ENCODE measurements at places on chromosomes 16 and 17.

- no peak for DNase-seq
Observed at GRCh38 chr16:4692460-4693295, 684 bp upstream of the NUDT16L1 start.

- DNase-seq, result no peak
Observed at GRCh38 chr17:1227917-1228780, 42.1 kb upstream of the BHLHA9 start.

DNA sequence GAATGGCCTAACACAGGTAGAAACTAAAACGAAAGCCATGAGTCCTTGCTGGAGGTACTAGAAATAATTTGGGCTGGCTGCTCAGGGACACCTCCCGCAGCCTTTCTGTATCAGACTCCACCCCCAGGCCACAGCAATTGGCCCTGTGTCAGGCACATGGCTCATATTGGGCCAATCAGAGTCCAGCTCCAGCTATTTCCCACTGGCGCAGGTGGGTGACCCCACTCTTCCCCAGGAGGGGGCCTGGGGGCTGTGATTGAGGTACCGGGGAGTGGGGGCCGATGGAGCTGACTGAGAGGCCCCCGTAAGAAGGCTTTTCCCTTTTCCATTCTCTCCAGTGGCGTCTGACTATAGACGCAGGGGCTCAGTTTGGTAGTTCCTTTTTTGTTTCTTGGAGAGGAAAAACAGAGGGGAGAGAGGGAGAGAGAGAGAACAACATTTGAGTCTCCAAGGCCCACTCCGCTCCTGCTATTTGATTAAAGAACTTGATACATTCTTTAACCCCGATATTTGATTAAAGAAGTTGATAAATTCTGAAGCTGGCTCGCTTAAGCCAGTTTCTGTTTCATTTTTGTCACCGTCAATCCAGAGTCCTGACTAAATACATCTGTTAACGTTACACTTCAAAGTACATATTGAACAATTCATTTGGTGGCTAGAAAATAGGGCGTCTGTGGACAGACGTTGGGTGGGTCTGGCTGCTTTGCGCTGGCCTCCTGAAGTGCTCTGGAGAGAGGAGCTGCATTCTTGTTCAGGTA lies 26.3 kb downstream of the FOXL1 start:
- DNase-seq, result no peak

GRCh38 chr17:80793421-80793820 lies 198.2 kb upstream of the CHMP6 start:
- no peak for DNase-seq

DNA sequence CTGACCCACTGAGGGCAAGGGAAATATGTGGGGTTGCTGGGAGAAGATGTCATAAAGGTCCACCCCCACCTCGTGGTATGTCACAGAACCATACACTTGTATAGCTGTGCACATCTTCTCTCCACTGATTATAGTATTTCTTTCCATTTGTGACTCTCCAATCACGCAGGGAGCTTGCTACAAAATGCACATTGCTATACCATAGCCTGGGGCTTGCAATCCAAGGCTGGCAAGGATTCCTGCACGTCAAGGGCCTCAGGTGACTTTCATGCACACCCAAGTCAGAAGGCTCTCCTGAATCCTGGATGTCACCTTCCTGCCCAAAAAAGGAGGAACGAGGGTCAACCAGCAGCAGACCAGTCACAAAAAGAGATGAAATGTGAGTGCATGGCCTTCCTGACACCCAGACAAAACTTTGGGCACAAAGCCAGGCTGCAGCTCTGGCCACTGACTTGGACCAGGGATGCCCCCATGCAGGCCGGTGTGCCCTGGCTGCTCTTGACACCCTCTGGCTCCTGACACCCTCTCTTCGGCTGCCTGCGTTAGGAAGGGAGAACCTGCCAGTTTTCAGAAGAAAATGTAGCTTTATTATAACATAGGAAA lies 12.1 kb downstream of the TBC1D26 start:
- DNase-seq, result no peak

- no peak for DNase-seq
Observed at GRCh38 chr16:68427649-68428303, 20.5 kb downstream of the SMPD3 start.

DNA sequence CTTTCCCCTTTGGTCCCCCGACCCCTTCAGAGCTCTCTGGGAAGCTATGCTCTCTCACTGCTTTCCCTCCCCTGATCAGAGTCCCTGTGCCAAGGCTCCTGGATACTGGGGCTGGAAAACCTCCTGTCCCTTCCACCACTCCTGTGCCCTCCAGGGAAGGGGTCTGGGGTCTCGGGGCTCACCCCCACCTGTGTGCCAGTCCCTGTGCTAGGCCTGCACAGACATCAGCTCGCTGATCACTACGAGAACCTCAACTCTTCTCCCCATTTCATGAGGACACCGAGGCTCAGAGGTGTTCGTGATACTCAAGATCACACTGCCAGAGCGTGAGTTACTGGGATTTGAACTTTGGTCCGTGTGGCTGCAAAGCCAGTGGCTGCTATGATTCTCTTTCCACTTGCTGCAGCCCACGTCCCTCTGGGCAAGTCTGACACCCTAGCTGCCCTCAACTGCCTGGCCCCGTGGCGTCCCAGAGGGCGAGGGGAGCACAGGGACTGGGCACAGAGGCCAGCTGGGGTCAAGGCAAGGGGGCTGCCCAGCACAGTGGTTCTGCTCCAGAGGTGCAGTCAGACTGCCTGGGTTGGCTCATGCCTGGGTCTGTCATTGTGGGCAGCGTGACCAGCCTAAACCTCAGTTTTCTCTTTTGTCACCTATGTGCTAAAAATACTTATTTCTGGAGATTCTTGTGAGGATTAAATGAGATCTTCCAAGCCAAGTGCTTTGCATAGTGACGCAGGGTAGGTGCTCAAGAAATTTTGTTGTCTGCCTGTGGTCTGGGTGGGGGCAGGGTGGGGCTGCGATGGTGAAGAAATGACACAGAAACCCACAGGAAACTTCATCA lies 43.8 kb upstream of the TOB1 start:
- DNase-seq, result no peak

DNA sequence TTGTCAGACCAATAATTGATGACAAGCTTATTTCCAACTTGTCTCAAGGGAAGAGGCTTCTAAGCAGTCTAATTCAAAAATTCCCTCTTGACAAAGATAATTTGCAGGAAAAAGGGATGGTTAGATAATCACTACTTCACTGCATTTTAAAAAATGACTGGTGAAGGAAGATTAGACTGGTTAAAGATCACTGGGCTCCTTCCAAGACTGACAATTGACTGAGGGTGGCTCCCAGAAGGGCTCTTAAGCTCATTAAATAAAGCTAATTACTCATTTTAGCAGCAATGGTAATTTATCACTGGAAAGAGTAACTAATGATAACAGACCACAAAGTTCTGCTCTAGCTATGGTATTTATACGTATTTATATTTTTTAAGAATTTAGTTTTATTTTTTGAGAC lies 4.4 kb upstream of the HEATR3 start:
- DNase-seq, result no peak

GRCh38 chr17:17055286-17056155 lies 13.3 kb downstream of the MPRIP start:
- no peak for DNase-seq

DNA sequence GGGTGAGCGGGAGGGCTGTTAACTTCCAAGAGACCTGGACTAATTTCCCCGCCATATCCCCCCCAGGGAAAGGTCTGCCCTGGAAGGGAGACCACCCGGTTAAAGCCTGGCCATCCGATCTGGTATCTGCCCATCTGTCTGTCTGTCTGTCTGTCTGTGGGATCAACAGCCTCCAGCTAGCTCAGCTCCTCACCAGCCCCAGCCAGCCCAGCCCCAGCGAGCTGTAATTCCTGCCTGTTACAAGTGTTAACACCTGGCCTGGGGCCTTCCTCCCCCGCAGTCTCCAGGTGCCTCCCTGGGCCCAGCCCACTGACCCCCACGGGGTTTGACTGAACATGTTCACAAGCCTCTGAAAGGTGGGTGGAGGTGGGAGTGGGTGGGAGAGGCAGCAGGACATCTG lies 4.0 kb downstream of the WNT3 start:
- no peak for DNase-seq

DNA sequence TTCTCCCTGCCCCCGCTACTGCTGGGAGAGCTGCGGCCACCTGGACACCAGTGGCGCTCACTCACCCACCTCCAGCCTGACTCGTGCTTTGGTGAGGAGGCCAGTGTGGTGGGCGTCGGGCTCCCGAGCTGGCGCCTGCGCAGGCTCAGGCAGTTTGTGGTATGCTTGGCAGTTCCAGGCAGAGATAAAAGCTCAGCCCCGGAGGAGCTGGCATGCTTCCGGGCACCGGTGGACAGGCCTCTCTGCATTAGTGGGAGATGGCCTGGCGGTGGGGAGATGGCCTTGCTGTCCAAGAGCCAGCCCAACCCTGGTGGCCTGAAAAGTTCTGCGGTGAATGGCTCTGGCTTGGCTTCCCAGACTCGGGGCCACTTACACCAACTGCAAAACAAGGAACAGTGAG lies 4.1 kb downstream of the ADGRG1 start:
- DNase-seq, result no peak

- DNase-seq, result no peak
Observed at GRCh38 chr17:44071198-44071520, 624 bp downstream of the G6PC3 start.

DNA sequence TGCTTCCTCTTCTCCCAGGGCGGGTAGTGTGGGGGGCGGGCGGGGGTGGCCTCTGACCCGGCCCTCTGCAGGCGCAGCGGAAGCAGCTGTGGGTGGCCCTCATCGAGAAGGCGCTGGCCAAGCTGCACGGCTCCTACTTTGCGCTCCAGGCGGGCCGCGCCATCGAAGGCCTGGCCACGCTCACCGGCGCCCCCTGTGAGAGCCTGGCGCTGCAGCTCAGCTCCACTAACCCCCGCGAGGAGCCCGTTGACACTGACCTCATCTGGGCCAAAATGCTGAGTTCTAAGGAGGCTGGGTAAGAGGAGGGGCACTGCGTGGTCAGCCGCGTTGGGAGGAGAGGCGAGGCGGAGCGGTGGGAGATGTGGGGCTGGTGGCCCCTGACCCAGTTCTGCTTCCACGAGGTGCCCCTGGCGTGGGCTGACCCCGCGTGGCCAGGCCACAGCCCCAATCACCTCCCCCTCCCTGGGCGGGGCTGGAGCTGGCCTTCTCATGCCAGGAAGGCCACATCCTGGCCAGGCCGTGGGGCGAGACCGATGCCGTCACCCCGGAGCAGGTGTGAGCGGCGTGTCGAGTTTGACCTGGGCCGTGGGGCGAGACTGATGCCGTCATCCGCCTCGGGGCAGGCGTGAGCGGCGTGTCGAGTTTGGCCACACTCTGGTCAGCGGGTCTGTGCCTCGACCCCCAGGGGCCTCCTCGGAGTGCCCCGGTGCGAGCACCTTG lies 10.5 kb upstream of the PRR35 start:
- DNase-seq, result no peak

DNA sequence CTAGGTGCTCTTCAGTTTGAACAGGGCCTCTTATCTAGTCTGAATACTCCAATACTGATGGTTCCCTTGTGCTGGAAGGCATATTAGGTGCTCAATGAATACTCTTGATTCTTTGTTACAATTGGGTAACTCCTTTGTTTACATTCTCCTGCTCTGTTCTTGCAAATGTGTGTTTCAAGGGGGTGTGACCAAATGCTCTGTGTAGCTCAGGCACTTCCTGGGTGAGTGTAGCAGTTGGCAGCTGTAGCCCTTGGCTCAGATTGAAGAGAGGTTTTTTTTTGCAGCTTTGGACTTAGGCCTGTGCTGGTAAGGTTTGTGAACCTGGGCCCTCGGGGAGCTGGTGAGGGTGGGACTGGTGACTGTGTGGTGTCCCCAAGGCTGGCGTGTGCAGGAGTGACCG lies 20.2 kb downstream of the TBCD start:
- DNase-seq, result no peak

GRCh38 chr17:34519282-34519681 lies 60.1 kb upstream of the TMEM132E start:
- DNase-seq, result no peak

DNA sequence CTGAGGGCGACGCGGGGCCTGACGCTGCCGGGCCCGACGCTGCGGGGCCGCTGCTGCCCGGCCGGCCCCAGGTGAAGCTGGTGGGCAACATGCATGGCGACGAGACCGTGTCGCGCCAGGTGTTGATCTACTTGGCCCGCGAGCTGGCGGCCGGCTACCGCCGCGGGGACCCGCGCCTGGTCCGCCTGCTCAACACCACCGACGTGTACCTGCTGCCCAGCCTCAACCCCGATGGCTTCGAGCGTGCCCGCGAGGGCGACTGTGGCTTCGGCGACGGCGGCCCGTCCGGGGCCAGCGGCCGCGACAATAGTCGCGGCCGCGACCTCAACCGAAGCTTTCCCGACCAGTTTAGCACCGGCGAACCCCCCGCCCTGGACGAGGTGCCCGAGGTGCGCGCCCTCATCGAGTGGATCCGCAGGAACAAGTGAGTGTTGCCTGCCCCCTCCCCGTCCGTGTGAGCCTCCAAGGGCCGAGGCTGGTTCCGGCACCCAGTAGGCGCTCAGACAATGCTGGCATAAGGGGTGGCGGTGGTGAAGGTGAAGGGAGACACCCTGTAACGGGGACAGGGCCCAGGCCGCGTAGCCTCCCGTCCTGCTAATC lies 676 bp downstream of the CPD start:
- no peak for DNase-seq

DNA sequence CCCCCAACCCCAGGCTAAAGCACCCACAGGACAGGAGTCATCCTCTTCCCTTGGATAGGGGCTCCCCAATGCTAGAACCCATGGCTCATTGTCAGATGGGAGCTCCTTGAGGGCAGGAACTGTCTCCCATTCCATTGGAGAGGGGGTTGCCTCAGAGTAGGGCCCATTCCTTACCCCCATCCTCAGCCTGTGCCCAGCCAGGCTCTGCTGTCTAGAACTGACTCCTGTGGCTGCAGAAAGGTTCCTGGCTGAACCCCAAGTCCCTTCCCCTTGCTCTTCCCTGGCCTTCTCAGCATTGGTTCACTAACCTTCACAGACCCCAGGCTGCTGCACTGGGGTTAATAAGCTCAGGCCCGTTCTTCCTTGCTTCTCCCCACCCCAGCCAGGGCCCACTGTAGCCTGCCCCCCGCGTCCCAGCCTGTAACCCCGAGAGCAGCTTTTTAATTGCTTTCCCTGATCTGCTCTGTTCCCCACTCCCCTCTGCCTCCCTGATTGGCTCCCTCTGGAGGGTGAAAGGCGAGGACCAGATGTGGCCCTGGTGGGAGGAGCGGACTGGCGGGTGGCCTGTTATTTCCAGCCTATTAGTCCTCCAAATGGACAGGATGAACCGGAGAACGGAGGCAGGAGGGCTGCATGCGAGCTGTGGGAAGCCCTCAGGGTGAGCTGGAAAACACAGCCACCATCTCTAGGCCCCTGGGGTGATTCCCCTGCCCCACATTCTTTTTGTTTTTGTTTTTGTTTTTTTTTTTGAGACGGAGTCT lies 6.0 kb upstream of the GFAP start:
- DNase-seq, result no peak

DNA sequence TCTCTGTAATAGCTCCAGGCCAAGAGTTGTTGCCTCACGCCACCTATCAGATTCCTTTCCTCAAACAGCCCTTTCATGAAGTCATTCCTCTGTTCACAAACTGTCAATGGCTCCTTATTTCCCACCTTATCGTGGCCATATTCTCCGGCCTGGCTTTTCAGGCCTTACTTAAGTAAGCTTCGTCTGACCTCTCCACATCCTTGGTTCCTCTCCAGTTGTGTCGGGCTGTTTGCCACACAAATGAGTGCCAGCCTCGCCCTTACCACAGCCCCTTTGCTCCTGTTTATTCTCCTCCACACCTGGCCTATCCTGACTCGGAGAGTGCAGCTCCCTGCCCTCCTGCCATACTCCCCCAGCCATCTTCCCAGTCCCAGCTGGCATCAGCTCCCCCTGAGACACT lies 2.0 kb downstream of the TP53I13 start:
- DNase-seq, result no peak

- DNase-seq, result no peak
Observed at GRCh38 chr16:7321661-7322060, 11.0 kb upstream of the RBFOX1 start.

Data from nucleus accumbens (tissue), 56 donors.